ENCODE measurements at places on chromosomes 7 and 10.

GRCh38 chr7:77184990-77185389, 14.6 kb downstream of the FGL2 start:
- DNase-seq, result no peak

GRCh38 chr10:11609492-11610093, 1.9 kb downstream of the USP6NL start:
- DNase-seq, result no peak

DNA sequence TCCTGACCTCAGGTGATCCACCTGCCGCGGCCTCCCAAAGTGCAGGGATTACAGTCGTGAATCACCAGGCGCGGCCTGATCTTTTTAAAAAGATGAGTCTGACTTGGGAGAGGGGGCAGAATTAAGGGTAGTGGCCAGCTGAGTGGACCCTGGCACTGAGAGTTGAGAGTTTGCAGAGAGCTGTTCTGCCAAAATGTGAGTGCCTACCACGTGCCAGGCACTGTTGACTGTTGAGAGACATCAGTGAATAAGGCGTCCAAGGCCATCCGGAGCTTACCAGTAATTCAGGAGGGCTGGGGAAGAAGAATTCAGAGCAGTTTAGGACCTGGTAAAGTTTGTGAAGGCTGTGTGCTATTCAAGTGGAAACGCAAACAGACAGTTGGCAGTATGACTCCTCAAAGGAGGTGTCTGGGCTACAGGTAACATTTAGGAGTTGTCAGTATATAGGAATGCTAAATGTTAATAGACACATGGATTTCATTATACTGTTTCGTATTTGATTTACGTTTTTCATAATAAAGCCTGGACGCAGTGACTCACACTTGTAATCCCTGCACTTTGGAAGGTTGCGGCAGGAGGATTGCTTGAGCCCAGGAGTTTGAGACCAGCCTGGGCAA, 1.5 kb downstream of the NIPSNAP2 start:
- no peak for DNase-seq

- DNase-seq, result no peak
Observed at GRCh38 chr10:131121511-131122035, 189.9 kb downstream of the TCERG1L start.

GRCh38 chr10:122830965-122831353, 14.7 kb downstream of the CUZD1 start:
- DNase-seq, result no peak

DNA sequence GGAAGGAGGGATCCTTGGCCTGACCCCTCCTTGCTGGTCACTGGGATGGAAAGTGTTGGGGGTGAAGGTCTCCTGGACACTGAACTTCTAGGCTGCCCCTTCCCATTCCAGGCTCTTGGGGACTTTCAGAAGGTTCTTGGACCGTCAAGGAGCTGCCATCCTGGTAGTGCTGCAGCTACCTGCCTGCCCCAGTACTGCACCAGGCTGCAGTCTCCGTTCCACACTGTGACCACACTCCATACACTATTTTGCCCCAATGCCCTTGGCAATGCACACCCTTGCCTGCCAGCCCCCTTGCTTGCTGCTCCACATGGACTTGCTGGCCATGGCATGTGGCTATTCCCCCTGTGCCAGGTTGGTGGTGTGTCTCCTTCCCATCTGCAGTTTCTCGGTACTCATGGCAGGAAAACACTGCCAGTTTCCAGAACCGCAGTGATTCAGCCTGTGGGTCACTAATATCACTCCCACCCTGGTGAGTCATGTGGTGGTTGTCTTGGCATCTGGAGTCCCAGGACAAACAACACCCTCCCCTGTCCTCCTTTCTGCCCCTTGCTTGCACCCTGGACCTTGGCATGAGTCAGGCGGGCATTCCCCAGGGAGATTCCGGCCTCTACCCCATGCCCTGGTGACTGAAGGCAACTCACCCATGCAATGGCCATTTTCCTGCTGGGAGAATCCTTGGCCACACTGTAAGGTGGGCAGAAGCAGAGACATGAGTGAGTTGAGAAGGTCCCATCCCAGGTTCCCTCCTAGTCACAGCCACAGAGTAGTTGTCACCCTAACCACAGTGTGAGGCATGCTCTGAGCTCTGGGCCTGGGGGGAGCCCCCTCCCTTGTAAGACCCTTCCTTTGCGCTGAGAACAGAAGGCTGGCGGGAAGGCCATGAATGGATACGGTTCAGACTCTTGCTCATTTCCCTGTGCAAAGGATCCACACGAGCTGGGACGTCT, 32.8 kb downstream of the GOLGA7B start:
- no peak for DNase-seq

DNA sequence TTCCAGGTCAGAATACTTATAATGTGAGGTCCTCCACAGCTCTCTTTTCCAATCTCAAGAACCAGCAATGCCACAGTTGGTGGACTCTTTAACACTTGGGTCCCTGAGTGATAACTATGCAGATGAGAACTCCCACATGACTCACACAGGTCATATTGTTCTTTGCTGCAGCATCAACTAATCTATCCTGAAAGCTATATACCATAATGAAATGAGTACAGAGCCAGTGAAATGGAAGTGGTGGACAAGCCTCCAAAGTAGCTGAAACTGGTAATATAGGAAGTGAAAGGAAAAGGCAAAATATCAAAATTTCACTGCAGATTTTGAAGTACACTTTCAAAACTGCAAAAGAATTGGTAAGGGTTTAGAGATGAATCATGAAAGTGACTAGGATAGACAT, 45.6 kb downstream of the SORCS1 start:
- no peak for DNase-seq

- no peak for DNase-seq
Observed at GRCh38 chr7:91198371-91198770, 65.9 kb upstream of the FZD1 start.

DNA sequence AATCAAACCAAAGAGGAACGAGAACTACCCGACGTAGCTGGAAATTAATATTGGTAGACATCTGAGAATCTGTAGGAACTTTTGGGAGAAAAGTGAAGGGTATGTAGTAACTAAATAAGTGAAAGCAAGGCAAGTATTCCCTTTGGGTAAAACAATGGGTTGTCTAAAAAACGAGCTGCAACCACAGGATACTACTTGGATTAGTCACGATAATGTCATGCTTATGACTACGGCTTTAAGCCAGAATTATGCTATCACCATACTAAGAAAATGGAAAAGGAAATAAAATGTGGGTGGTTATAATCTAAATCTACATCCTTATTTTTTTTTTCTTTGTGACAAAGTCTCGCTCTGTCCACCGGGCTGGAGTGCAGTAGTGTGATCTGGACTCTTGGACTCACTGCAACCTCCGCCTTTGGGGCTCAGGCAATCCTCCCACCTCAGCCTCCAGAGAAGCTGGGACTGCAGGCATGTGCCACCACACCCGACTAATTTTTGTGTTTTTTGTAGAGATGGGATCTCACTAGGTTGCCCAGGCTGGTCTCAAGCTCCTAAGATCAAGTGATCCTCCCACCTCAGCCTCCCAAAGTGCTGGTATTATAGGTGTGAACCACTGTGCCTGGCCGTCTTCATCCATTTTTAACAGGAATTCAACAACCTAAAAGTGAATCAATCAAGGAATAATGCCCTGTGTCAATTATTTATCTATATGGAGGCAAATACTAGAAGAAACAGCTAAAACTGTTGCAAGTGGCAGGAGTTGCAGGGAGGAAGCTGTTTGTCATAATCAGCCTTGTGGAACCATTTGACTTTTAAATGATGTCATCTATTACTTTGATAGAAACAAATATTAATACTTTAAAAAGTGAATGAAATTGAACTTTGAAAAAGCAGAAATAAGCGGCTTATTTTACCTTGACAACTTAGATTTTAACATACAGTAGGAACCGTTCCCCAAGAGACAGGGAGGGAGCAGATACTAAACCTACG, 189.3 kb downstream of the PRPF18 start:
- no peak for DNase-seq

GRCh38 chr7:152925412-152926147, 166.0 kb downstream of the ACTR3B start:
- DNase-seq, result no peak

- DNase-seq, result no peak
Observed at GRCh38 chr7:88165697-88166096, 54.1 kb downstream of the SRI start.

- DNase-seq, result no peak
Observed at GRCh38 chr10:30116041-30116491, 56.7 kb upstream of the JCAD start.

DNA sequence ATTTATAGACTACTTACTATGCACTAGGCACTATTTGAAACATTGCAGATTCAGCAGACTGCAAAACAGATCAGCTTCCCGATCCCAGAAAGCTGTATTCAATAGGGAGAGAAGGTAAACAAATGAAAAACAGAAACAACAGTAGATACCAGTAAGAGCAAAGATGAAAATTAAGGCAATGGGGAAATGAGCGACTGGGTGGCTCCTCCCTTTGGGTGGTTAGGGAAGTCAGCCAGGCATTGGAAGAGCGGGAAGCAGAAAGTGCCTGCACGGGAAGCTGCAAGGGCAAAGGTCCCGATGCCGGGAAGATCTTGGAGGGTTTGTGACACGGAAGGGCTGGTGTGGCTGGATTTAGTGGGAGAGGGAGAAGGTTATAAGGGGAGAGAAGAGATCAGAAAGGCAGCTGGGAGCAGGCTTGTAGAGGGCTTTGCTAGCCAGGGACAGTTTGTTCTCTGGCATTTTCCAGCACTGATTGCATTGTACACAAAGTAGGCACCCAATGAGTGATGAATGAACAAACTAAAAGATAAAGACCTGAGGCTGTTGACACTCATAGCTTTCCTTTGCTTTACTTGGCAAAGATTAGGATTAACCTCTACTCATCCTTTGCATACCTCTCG, 67.8 kb downstream of the NAMPT start:
- no peak for DNase-seq

GRCh38 chr7:85292908-85293576, 106.2 kb upstream of the SEMA3D start:
- DNase-seq, result no peak

DNA sequence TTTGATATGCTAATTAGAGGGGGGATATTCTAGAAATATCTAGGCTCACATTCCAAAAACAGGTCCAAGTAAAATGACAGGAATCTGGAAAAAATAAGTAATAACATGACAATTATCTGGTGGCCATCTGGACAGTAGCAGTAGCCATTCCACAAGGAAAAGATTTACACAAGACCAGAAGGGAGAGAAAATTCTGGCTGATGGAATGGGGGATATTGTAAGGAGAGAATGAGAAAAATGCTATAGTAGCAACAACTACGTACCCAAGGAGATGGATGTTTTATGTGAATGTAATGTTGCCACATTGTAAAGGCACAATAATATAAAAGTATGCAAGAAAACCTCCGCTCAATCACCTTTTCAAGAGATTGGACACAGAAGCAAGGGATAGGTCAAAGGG, 5.4 kb downstream of the MYOF start:
- no peak for DNase-seq

- no peak for DNase-seq
Observed at GRCh38 chr7:139271718-139272628, 40.9 kb downstream of the UBN2 start.

- DNase-seq, result no peak
Observed at GRCh38 chr10:71434760-71435394, 38.2 kb downstream of the CDH23 start.

DNA sequence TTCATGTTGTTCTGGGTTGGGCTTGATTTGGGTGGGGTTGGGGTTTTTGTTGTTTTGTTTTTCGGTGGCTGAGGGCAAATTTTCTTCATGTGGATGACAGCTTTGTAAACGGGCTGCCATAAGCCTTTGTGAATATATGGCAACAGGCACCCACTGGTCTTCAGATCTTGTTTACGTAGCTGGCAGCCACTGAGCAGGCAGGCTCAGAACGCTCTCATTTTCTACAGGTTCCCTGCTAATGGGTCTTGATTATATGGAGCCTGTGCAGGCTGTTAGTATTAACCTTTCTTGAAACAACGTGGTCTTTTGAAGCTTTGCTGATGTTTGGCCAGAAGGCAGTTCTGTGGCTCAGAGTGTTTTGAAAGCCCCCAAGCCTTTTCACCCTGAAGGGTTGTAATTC, 199.7 kb downstream of the TNS3 start:
- DNase-seq, result no peak

DNA sequence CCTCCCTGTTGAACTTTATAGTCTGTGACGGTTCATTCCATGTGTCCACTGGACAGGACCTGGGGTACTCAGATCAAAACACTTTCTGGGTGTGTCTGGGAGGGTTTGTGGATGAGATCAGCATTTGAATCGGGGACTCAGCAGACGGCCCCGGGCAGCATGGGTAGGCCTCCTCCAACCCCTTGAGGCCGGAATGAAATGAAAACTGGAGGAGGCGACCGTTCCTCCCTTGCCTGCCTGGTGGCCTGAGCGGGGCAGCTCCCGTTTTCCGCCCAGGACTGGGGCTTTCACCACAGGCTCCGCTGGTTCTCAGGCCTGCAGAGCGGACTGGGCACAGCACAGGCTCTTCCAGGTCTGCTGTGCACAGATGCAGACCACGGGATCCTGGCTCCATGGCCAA, 247.7 kb downstream of the MAD1L1 start:
- no peak for DNase-seq

- DNase-seq, result no peak
Observed at GRCh38 chr10:116665541-116666125, 44.9 kb downstream of the PNLIPRP2 start.

- DNase-seq, result no peak
Observed at GRCh38 chr10:44801383-44802327, 109.5 kb upstream of the TMEM72 start.

GRCh38 chr7:140719721-140720120, 23.2 kb downstream of the NDUFB2 start:
- no peak for DNase-seq

DNA sequence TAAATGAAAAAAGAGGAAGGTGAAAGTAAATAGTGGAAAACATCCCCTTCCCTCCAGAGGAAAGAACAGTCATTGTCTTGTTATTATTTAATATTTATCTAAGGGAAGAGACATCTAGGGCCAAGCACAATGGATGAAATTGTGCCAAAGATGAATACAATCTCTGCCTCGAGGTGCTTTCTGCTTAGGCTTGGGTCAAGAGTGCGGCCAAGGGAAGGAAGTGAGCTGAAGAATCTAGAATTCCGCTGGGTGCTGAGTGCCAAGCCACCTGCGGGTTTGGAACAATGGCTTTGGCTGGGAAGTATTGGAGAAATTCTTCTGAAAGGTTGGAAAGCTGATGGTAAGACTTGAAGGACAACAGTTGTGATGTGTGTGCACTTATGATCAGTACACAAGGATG, 531.3 kb upstream of the FZD8 start:
- no peak for DNase-seq

Measured in activated CD4-positive, CD25-positive, alpha-beta regulatory T cell treated with anti-CD3 and anti-CD28 coated beads, Interleukin-2, amount 50 U/mL, for 16 hours (primary cell).